ENCODE measurements at places on chromosomes 2 and 18. TPM values are rescaled to one million over a fixed set of nuclear protein-coding genes. Genes with fewer than 3 reads are reported as not detected.

The IMPACT gene
- 20.8 TPM for total RNA-seq

The SPC25 gene
- 0.85 TPM for total RNA-seq

The HOXD1 gene
- total RNA-seq = 0.21 TPM

The IL1B gene
- total RNA-seq = 2.2 TPM

The ABCG8 gene
- not detected for total RNA-seq

The ANKRD29 gene
- 4.7 TPM for total RNA-seq

The ABCG5 gene
- total RNA-seq = not detected

The NOL4 gene
- total RNA-seq = 0.24 TPM

The CHRNG gene
- not detected for total RNA-seq

The UGT1A10 gene
- not detected for total RNA-seq

The TIA1 gene
- 49.4 TPM for total RNA-seq

The GPR45 gene
- not detected for total RNA-seq

The ELOA2 gene
- total RNA-seq = not detected

The NAT8 gene
- not detected for total RNA-seq

The TRIM43 gene
- total RNA-seq = not detected

The C18orf54 gene
- 0.68 TPM for total RNA-seq

The DCDC2C gene
- total RNA-seq = not detected

The UGT1A4 gene
- not detected for total RNA-seq

The TPO gene
- total RNA-seq = 9.7 TPM

The ACOXL gene
- total RNA-seq = not detected

The RAB6C gene
- 0.18 TPM for total RNA-seq

The DSEL gene
- total RNA-seq = 6.1 TPM

The NEU2 gene
- not detected for total RNA-seq

The CKAP2L gene
- total RNA-seq = 0.68 TPM

The PDE1A gene
- total RNA-seq = 11.0 TPM

The GCA gene
- total RNA-seq = 17.5 TPM

The MROH2A gene
- total RNA-seq = not detected

The AQP12B gene
- not detected for total RNA-seq

The FLACC1 gene
- total RNA-seq = 4.9 TPM

All from left cardiac atrium (tissue), 4 donors.